Mammary microvascular endothelial cell (primary cell): ENCODE measurements at places on chromosomes 11 and 22. TPM values are rescaled to one million over a fixed set of nuclear protein-coding genes. Genes with fewer than 3 reads are reported as not detected.

Gene POU2AF1
- total RNA-seq, result not detected in 2 replicates

Gene GAS2L1
- total RNA-seq, result 34.9 and 47.1 TPM in 2 replicates

Gene DLAT
- total RNA-seq, result 41.2 and 46.1 TPM in 2 replicates

Gene FANCF
- 8.9 and 9.8 TPM in 2 replicates for total RNA-seq

Gene TRIM22
- 135 and 147 TPM in 2 replicates for total RNA-seq

Gene GNAZ
- 0.34 and 0.47 TPM in 2 replicates for total RNA-seq

Gene TREH
- not detected in 2 replicates for total RNA-seq

Gene USP2
- not detected in 2 replicates for total RNA-seq

Gene ELP4
- 30.3 and 30.6 TPM in 2 replicates for total RNA-seq

Gene APOBEC3H
- 0.20 and 7.1 TPM in 2 replicates for total RNA-seq

Gene FOLR3
- total RNA-seq, result not detected in 2 replicates

Gene DDX25
- not detected in 2 replicates for total RNA-seq

Gene FAM180B
- total RNA-seq, result not detected in 2 replicates
